ENCODE measurements at places on chromosomes 7 and 10. TPM values are rescaled to one million over a fixed set of nuclear protein-coding genes. Genes with fewer than 3 reads are reported as not detected.
A peak's percentile ranks its signal among the peaks of the same experiment; 100 is the strongest.

Gene ZC3HAV1L
- total RNA-seq = 7.3 TPM

GRCh38 chr10:33986515-33986914 is 652.0 kb upstream of the NRP1 start:
- no peak overlapping the region for H3K4me3 ChIP-seq
- H3K36me3 ChIP-seq = no peaks in the 10 kb centered on the region
- no peak overlapping the region for H3K27ac ChIP-seq
- H3K4me1 ChIP-seq = no peaks in the 10 kb centered on the region

GRCh38 chr10:15433850-15434537 is 62.9 kb upstream of the FAM171A1 start:
- H3K4me3 ChIP-seq = peak overlapping the region; percentile 41
- no peaks in the 10 kb centered on the region for H3K27me3 ChIP-seq
- H3K36me3 ChIP-seq = no peaks in the 10 kb centered on the region
- peaks cover 4% of the 10 kb centered on the region for H3K4me1 ChIP-seq
- DNase-seq = no peak

DNA sequence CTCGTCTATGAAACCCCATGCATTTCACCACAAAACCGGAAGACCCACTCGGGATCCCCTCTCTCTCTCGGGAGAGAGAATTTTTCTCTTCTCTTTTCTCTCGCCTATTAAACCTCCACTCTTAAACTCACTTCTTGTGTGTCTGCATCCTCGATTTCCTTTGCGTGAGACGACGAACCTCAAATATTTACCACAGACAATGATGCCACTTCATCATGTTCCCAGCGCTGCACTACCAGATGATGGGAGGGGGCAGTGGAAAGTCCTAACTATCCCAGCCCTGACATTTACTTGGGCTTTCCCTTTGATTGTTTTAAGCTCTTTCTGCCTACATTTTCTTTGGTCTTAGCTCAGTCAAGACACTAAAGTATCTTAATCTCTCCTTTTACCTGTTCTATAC is 906.7 kb downstream of the GRID1 start:
- no peak overlapping the region for H3K27ac ChIP-seq
- H3K4me1 ChIP-seq = no peaks in the 10 kb centered on the region
- no peaks in the 10 kb centered on the region for H3K36me3 ChIP-seq
- no peak overlapping the region for H3K4me3 ChIP-seq

DNA sequence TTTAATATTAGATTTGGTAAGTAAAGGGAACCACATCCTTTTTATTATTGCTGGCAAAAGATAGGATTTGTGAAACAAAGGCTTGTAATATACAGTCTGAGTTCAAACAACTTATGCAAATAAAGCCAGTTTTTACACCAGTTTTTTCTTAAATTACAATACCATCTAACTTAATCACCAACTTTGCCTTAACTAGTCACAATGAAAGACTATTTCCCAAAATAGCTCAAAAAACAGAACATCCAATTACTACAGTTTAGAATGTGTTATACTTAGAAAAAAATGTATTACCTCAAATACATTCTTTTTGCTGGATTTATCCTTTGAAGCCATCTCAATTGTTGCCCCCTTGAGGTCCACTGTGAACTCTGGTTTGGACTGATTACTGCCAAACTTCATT is 108.5 kb downstream of the ARHGAP12 start:
- H3K4me3 ChIP-seq = no peak overlapping the region
- H3K36me3 ChIP-seq = no peaks in the 10 kb centered on the region
- no peaks in the 10 kb centered on the region for H3K4me1 ChIP-seq

DNA sequence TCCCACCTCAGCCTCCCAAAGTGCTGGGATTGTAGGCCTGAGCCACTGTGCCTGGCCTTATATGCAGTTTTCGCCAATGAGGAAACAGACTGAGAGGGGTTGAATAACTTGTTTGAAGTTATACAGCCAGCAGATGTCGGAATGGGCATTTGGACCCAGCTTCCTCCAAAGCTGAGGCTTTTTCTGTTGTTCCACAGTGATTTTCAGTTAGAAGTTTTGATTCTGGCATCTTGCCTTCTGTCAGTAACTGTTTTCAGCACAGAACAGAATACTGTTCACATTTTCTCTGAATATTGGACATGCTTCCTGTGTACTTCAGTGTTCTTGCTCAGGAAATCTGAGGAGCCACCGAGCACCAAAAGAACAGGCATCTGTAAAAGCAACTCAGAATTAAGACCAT is 287.2 kb downstream of the CAMK1D start:
- no peak overlapping the region for H3K27ac ChIP-seq
- H3K4me1 ChIP-seq = no peaks in the 10 kb centered on the region
- DNase-seq = no peak
- H3K4me3 ChIP-seq = no peak overlapping the region
- H3K36me3 ChIP-seq = no peaks in the 10 kb centered on the region

- H3K4me3 ChIP-seq = no peak overlapping the region
- peaks cover 4% of the 10 kb centered on the region for H3K4me1 ChIP-seq
- no peaks in the 10 kb centered on the region for H3K36me3 ChIP-seq
- DNase-seq = no peak
- no peaks in the 10 kb centered on the region for H3K27me3 ChIP-seq
- no peak overlapping the region for H3K27ac ChIP-seq
Measured at GRCh38 chr10:87589645-87590051, 70.0 kb upstream of the PAPSS2 start.
